Tibial artery (tissue), 4 donors: ENCODE measurements at places on chromosomes 7 and 10.

- no peak for DNase-seq
Measured at GRCh38 chr7:52463341-52463740, 572.1 kb upstream of the POM121L12 start.

GRCh38 chr7:157875230-157876179 is 538.7 kb downstream of the DNAJB6 start:
- no peak for DNase-seq

- DNase-seq = no peak
Measured at GRCh38 chr10:105734479-105734878, 1093.4 kb downstream of the SORCS3 start.

DNA sequence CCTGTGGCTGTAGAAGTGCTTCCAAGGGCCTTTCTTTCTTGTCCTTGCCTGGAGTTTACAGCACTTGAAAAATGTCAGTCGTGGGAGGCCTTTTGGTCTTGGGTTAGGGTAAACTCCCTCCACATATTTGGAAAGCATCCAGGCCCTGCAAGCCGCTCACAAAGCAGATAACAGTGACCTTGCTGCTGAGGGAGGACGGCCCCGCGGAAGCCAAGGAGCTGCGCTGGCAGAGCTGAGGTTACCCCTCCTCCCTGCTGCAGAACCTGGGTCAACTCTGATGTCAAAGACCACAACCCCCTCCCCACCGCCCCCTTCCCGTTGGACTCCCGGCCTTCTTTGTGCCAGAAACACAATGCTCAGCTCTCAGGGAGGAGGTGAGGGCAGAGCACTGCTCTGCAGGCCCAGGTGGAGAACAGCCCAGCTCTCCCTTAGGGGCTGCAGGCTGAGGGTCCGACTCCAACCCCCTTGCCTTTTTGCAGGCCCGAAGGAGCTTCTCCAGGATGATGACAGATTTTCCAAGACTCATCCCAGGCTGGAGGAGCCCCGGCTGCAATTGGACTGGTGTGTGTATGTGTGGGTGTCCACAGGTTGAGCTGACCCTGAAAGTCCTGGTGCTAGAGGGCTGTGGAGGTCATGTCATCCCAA is 957.6 kb upstream of the ZNF722 start:
- DNase-seq = no peak

DNA sequence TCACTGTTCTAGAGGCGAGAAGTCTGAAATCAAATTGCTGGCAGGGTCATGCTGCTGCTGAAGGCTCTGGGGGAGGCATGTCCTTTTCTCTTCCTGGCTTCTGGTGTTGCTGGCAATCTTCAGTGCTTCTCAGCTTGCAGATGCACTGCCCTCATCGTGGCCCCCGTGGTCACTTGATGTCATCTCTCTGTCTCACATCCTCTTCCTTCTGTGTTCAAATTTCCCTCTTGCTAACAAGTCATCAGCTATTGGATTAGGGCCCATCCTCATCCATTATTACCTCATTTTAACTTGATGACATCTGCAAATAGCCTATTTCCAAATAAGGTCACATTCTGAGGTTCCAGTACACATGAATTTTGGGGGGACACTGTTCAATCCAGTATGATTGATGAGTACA is 36.6 kb upstream of the SRGN start:
- DNase-seq = peak; percentile 78

DNA sequence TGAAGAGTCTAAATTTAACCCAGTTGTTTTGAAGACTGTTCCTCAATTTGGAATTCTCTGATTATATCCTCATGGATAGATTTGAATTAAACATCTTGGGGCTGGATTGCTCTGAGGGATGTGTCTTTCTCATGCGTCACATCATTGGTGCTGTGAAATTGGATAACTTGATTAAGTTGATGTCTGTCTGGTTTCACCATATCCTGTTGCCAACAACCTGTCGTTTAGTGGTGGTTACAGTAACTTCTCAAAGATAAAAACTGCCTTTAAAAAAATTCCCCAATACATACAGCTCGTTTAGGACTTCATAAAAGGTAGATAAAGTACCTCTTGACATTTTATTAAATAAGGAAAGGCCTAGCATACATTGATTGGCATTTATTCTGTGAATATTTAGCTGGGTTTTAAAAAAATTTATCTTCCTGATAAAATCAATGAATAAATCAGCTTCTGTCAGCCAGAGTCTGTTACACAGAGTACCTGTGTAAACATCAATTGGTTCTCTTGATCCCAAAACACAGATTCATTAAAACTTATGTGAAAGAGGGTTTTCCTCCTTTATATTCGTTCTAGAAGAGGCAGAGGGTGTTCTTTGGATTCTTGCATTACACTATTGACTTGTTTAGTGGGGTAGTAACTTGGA is 10.5 kb downstream of the CRCP start:
- DNase-seq = no peak

DNA sequence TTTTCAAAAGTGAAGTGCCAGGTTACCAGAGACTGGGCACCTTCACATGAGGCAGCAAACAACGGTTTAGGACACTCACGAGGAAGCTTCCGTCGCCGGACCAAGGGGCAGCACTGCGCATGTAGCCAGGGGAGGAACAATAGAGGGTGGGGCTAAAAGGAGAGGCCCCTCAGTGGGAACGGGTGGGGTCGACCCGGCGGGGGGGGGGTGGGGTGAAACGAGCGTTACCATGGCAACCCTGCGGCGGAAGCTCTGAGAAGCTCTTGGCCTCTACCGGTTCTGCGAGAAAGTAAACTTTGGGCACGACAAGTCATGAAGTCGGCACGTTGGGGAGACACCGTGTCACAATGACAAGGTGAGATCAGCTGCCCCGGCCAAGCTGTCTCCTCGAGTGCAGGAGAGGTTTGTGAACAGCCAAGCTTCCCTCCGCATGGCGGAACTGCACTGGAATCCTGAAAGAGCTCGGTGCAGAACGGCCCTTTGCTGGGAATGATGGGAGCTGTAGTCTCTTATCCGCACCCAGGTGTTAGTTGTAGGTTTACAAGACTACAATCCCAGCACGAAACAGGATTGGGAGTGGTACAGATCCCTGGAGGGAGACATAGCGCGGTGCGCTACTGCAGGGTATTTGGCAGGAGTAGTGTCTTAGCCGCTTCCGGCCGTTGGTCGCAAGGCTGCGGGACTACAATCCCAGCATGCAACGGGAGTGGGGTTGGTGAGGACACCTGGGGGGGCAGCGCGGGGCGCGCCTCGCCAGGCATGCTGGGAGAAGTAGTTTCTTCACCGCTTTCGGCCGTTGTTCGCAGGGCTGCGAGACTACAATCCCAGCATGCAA is 72.8 kb upstream of the ZNF722 start:
- DNase-seq = peak; percentile 93

DNA sequence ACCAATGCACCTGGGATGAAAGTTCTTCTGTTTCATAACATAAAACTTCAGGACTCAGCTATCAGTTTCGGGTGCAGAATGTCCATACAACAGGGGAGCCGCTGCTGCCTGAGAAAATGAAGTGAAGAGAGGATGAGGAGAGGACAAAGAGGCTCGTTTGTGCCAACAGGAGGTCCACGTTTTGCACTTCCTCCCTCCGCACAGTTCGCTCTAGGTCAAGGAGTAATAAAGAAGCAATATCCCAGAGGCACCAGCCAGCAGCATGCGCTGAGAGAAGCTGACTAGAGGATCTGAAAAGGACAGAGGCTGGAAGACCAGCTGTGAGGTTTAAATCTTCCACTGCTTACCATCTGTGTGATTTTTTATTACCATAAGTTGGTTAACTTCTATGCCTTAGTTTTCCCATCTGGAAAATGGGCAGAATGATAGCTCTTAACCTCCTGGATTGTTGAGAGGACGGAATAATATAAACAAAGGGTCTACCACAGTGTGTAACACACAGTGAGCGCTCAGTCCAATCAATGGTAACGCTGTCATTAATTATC is 709 bp downstream of the GPAM start:
- no peak for DNase-seq

DNA sequence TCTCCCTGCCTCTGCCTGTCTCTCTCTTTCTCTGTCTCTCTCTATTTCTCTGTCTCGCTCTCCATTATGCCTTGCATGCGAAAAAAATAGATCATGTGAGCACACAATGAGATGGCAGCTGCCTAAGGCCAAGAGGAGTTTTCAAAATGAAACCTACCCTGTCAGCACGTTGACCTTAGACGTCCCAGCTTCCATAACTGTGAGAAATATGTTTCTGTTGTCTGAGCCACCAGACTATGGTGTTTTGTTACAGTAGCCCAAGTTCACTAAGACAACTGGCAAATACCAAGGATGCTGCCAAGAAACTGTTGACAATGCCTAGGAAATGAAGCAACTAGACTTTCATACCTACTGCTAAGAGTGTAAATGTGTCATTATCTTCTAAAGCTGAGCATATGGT is 70.6 kb upstream of the PLXDC2 start:
- DNase-seq = no peak

DNA sequence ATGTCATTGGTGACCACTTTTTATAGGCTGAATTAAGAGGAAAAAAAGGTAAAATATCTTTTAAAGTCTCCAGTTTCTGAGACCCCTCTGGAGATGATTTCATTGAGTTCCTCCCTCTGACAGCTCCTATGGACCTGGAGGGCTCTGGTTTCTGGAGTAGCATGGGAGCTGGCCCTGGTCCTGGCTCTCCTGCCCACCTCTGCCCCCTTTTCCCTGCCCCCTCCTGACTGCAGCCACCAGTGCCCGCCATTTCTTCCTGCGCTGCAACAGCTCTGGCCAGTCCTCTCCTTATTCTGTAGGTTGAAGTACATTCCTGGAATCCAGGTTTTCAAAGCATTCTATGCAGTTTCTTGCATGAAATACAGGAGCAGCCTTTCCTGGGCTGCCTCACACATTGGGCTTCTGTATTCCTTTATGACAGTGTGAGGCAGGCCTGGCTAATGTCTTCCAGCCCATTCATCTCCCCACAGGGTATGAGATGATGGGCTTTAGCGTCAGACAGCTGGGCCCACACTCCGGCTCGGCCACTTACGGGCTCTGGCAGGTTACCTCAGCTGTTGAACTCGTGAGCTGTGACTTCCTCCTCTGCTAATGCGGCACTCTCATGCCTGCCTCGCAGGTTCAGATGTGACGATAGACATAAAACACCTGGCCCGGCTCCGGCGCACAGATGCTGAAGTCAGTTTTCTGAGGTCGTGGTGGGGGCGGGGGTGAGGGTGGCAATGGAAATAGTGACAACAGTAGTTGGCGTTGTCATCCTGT is 101.7 kb downstream of the MGMT start:
- no peak for DNase-seq

GRCh38 chr7:115359119-115359518 is 437.2 kb downstream of the MDFIC start:
- no peak for DNase-seq

- DNase-seq = no peak
Measured at GRCh38 chr10:46293832-46294640, 7.2 kb downstream of the ANTXRL start.

GRCh38 chr7:111919631-111920179 is 286.5 kb downstream of the DOCK4 start:
- DNase-seq = no peak

DNA sequence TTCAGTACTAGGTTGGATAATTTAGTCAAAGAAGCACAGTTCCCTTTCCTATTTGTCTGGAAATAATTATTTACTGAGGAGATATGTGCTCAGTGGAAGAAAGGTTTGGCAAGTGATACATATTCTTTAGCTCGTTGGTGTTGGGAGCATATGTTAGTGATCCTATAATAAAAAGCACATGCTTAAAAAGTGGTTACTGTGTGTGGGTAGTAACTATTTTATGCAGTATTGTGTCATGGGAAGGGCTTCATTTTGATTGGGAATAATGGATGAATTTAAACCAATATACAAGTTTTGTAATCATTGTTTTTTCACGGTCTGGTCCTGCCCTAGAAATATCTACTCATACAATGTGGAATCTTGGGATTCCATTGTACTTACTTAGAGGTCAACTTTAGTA is 188.7 kb upstream of the PPP1R3A start:
- no peak for DNase-seq

GRCh38 chr10:106931159-106931852 is 233.2 kb downstream of the SORCS1 start:
- no peak for DNase-seq

- DNase-seq = no peak
Measured at GRCh38 chr10:64080071-64080470, 558.9 kb downstream of the REEP3 start.

- no peak for DNase-seq
Measured at GRCh38 chr7:133650069-133650468, 397.2 kb downstream of the EXOC4 start.

DNA sequence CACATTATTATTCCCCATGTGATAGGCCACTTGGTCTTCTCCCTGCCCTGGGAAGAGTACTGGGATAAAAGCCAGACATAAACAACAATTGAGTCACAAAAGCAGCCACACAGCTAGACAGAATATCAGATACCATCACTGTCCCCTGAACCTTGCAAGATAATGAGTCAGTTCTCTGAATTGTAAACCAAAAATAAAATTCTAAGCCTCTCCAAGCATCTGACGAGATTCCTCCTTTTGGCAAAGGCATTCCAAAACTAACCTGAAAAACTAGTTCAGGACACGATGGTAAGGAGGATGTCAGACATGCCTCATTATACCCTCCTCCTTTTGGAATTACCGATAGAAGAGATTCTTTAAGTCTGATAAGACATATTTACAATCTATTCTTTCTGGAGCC is 450.7 kb downstream of the HTR7 start:
- DNase-seq = no peak

- no peak for DNase-seq
Measured at GRCh38 chr7:21948887-21949540, 3.3 kb upstream of the CDCA7L start.

DNA sequence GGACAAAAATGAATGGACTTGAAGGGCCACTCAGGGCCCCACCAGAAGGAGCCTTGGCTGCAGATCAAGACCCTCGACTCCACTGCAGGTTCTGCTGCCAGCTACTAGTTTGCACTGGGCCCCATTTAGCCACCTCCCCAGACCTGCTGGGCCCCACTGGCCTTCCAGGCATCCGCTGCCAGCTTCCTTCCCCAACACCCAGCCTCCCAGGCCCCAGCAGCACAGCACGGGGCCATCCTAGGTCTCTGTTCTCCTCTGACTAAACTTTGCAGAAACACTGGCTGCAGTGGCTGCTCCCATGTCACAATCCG is 277.4 kb upstream of the KLF14 start:
- DNase-seq = no peak

DNA sequence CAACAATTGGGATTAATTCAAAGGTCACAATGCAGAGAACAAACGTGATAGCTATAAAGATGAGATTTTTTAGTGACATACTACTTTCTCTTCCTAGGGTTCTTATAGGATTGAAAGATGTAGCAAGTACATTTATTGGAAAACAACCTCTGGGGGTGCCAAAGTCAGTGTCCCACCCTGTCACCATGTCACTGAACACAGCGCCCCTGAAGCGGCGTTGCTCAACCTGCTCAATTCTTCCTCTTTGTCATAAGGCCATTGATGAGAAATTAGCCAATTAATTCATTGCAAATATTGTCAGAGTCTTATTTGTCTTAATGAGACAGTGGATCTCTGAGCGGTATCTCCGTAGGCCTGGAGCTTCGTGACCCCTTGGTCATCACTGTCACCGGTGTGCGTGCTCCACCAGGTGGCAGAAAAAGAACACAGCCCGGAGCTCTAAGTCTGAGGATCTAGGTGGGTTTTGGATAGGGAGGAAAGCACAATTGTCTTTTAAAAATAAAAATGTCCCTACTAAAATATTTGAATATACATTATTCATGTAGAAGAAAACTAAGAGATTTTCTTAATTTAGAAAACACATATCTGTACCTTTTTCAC is 362.6 kb downstream of the PAXIP1 start:
- no peak for DNase-seq

- DNase-seq = no peak
Measured at GRCh38 chr10:1293636-1294435, 237.7 kb downstream of the WDR37 start.
